ENCODE measurements at places on chromosomes 4 and X.

- DNase-seq, result no peak
Measured at GRCh38 chrX:24494647-24495075, 29.6 kb downstream of the PDK3 start.

- no peak for DNase-seq
Measured at GRCh38 chrX:81304563-81304962, 102.7 kb downstream of the SH3BGRL start.

DNA sequence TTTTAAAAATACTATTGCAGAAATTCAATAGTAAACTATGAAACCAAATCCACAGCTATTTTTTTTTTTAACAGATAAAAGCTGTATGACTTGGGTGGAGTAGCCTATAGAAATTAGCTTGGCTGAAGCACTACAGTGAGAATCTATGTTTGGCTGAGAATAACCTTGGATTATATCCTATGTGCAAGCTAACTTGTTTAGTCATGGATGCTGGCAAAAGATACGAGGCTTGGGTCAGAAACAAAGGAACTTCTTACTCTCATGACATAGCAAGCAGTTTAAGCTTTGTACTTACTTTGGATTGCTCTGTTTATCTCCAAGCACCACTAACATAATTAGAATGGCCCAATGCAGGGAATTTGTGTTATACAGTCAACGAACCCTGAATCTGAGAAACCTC is 119.2 kb upstream of the GRID2 start:
- DNase-seq, result no peak

DNA sequence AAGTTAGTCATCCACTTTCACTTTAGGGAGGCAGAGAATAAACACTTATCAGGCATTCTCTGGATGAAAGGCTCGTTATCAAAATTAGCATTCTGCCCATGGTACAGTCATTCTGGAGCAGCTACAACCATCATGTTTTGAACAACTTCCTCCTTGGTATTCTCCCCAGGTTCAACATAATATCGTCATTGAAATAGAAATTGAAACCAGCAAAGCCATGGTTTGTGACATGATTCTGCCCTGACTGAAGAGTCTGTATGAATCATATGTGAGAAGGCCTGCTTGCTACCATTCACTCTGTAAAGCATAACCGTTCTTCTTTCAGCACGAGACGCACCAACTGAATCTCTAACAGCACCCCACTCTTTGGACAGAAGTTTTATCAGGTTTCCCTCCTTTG is 127.5 kb upstream of the RADX start:
- DNase-seq, result no peak

- no peak for DNase-seq
Measured at GRCh38 chr4:184885602-184886001, 59.8 kb upstream of the ACSL1 start.

GRCh38 chrX:133661962-133662839 is 246.9 kb upstream of the GPC4 start:
- no peak for DNase-seq

DNA sequence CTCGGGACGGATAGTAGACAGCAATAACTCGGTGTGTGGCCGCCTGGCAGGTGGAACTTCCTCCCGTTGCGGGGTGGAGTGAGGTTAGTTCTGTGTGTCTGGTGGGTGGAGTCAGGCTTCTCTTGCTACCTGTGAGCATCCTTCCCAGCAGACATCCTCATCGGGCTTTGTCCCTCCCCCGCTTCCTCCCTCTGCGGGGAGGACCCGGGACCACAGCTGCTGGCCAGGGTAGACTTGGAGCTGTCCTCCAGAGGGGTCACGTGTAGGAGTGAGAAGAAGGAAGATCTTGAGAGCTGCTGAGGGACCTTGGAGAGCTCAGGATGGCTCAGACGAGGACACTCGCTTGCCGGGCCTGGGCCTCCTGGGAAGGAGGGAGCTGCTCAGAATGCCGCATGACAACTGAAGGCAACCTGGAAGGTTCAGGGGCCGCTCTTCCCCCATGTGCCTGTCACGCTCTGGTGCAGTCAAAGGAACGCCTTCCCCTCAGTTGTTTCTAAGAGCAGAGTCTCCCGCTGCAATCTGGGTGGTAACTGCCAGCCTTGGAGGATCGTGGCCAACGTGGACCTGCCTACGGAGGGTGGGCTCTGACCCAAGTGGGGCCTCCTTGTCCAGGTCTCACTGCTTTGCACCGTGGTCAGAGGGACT is 5.7 kb upstream of the MSANTD1 start:
- no peak for DNase-seq

DNA sequence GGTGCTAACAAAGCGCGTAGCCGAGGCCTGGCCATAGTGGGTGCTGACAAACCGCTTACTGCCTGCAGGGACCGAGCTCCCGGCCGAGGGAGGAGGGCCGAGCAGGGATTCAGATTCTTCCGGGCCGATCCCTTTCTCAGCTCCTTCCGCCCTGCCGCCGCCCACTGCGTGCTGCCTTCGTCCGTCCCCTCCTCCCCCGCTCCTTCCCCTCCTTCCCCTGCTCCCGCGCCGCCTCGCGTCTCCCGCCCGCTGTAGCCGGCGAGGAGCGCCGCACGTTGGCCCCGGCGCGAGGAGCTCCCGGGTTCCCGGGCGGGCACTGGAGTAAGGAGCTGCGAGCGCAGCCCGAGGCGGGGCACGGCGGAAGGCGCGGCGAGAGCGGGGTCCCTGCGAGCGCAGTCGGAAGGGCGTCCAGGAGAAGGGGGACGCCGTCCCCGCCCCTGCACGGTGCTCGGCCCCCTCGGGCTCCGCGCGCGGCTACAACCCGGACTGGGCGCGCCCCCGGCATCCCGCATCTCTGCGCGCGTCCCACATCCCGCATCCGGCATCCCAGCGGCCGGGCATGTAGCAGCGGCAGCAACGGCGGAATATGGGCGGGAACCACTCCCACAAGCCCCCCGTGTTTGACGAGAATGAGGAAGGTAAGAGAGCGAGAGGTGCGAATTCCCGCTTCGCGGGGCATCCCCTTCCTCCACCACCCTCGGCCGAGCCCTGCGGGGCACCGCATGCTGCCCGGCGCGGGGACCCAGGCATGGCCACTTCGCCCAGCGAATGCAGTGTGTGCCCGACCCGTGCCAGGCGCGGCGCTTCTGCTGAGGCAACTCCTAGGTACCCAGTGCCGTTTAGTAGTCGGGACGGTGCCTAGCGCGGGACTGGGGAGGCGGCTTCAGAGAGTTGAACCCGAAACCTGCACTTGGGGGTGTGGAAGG is at the start of gene STK32B:
Gene STK32B, plus strand, starts transcription at position 203 of the 926 bp plus-strand sequence.
- no peak for DNase-seq

- DNase-seq, result no peak
Measured at GRCh38 chr4:10866666-10867065, 182.1 kb upstream of the CLNK start.

- no peak for DNase-seq
Measured at GRCh38 chr4:19540859-19541540, 710.7 kb upstream of the SLIT2 start.

- DNase-seq, result no peak
Measured at GRCh38 chr4:34280131-34280530, 1964.2 kb downstream of the ARAP2 start.

DNA sequence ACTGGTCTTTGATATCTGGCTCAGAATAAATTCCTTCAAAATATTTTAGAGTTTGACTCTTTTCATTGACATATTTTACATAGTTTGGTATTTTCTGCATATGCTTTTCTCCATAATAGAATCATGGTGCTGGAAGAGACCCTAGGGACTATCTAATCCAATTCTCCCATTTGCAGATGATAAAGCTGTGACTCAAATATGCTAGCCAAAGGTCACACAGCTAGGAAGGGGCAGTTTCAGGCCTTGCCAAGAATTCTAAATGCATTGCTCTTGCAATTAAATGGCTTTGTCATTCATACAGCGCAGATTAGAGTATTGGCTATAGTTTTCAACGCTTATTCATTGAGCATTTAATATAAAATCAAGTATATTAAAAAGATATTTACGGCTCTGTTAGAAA is 374.1 kb upstream of the RASGEF1B start:
- DNase-seq, result no peak

DNA sequence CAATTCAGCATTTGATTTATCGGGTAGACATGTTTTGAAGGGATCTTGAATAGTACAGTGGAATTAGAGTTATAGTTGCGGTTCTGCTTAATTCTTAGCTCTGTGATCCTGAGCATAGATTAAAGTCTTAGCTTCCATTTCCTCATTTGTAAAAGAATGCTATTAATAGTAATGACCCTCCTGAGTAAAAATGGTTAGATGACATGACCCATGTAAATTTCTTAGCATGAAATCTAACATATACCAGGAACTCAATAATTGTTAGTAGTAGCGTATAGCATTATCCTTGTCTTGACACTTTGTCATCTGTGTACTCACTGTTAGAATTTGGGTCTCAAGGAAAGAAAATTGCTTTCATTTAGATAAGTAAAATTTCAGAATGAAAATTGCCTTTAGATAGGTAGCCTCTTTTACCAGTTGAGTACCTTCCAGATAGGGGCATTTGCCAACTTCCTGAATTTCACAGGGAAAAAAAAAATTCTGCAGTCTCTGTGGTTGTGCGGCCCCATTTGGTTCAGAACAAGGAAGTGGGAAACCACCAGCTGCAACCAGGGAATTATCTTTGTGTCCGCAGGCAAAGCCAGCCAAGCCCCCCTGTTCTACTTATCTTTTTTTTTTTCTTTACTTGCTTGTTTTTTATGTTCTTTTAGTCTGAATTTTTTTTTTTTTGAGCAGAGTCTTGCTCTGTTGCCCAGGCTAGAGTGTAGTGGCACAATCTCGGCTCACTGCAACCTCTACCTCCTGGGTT is 86.9 kb downstream of the TMEM164 start:
- DNase-seq, result no peak

GRCh38 chr4:76957004-76957738 is 7.6 kb downstream of the SEPTIN11 start:
- DNase-seq, result no peak

- DNase-seq, result no peak
Measured at GRCh38 chr4:150323406-150324325, 245.4 kb downstream of the DCLK2 start.

- DNase-seq, result peak; percentile 38
Measured at GRCh38 chr4:7043284-7044136, at the start of gene TADA2B. Gene TADA2B (plus strand): TSS chr4:7043372. CDS start chr4:7043580, 208 bp downstream.

DNA sequence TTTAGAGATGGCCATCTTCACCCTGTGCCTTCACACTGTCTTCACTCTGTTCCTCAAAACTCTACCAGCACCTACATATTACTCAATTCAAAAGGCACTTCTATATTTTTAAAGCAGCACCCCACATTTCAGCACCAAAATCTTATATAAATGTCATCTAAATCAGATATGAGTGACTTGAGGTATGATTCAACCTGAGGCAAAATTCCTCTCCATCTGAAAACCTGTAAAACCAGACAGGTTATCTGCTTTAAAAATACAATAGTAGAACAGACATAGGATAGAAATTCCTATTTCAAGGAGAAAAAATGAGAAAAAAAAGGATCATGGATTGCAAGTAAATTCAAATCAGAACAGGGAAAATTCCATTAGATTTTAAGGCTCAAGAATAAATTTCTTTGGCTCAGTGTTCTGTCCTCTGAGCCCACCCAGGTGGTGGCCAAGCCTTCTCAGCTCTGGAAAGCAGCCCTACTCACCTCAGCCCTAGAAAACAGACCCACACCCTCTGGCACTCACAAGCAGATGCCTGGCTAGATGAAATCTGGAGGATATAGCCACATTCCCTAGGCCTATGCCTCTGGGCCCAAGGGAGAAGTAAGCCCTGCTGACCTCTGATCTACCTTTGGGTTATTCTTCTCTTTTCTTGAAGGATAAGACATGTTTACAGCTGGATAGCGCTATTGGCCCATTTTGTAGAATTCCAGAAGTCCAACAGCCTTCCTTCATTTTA is 240.4 kb upstream of the ZCCHC13 start:
- no peak for DNase-seq

- DNase-seq, result no peak
Measured at GRCh38 chrX:145484740-145485139, 237.4 kb downstream of the SPANXN1 start.

DNA sequence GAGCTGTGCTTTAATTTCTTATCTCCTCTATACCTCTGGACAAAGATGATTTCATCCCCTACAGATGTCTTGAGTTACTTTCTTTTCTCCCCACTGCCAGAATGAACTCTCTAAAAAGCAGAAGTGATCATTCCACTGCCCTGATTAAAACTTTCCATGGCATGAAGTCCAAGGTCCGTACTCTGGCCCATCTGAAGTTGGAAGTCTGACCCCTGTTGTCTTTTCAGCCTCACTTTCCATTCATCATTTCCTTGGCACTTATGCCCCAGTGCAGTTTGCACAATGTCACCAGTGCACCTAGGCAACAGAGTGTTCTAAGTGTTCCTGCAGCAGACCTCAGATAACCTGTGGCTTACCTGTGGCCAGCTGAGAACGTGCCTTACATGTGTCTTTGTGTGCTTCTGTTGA is 242.4 kb downstream of the FRAS1 start:
- DNase-seq, result no peak

GRCh38 chr4:165288639-165289422 is 38.6 kb upstream of the MSMO1 start:
- no peak for DNase-seq

DNA sequence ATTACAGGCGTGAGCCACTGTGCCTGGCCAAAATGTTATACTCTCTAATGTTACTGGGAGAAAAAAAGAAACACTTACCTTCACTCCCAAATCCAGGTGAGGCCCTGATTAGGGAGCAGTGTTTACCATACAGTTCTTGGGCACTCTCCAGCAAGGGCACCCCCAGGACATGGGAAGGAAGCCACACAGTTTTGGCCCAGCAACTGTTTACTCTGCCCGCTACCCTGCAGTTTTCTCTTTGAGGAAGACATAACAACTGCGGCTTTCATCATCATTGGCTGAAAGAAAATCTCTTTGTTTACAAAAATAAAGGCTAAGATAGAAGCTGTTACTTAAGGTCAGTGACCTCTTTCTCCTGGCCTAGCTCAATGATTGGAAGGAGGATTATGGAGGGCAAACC is 145.5 kb upstream of the DUSP21 start:
- no peak for DNase-seq
